Posterior vena cava (tissue), 2 donors: ENCODE measurements at places on chromosomes 6 and 20. TPM values are rescaled to one million over a fixed set of nuclear protein-coding genes. Genes with fewer than 3 reads are reported as not detected.

- no peak for DNase-seq
These were observed 40.5 kb downstream of the DSE start for GRCh38 chr6:116411284-116411623.

DNA sequence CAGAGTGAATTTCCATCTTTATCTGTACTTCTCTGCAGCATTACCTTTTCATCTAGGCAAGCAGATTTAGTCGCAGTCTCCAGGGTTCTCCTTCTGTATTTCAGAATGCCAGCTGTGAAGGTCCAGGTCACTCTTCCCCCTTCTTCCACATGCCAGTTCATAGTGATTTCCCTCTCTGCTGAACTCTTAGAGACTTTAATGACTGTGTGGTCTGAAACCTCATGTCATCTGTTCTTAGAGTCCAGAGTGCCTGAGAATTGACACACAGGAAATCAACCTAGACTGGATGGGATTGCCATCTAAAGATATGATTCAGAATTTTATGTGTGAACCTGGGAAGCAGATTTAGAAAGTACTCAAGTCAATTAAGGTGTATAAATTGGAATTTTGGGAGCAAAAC, 248.1 kb downstream of the TPBG start:
- DNase-seq, result no peak

- DNase-seq, result no peak
These were observed 115.2 kb downstream of the CEBPB start for GRCh38 chr20:50305636-50306477.

GRCh38 chr6:95099410-95099809, 477.9 kb upstream of the MANEA start:
- DNase-seq, result no peak

Gene NKAIN2
- total RNA-seq, result 0.81 TPM

Gene HS3ST5
- not detected for total RNA-seq
